ENCODE measurements at places on chromosomes 11 and 22.

DNA sequence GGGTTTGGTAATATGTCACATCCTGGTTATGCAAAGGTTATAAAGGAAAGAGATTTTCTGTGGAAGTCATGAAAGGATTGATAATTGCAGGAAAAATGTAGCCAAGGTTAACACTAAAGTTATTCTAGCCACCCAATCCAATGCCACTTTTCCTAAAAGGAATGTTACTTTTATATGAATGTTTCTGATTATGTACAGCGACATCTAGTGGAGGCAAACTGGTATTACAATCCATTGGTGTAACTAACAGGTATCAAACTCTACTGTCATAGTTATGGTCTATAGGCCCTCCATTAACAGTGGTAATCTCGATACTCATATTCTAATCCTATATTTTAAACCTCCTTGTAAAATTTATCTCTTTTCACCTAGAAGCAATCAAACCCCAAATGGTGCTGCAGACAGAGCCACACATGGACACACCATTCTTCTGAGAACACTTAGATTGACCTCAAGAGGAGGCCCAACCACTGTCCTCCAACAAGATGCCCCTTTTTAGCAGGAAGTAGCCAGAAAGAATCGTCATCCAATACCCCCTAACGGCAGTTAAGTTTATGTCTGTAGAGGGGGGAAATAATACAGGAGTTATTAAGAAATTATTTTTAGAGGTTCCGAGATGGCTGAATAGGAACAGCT, 74.9 kb upstream of the RAG2 start:
- no peak for DNase-seq

GRCh38 chr11:12271241-12271640, 106.1 kb upstream of the PARVA start:
- DNase-seq = no peak

GRCh38 chr11:67113231-67113721, 5.8 kb upstream of the KDM2A start:
- DNase-seq = no peak

DNA sequence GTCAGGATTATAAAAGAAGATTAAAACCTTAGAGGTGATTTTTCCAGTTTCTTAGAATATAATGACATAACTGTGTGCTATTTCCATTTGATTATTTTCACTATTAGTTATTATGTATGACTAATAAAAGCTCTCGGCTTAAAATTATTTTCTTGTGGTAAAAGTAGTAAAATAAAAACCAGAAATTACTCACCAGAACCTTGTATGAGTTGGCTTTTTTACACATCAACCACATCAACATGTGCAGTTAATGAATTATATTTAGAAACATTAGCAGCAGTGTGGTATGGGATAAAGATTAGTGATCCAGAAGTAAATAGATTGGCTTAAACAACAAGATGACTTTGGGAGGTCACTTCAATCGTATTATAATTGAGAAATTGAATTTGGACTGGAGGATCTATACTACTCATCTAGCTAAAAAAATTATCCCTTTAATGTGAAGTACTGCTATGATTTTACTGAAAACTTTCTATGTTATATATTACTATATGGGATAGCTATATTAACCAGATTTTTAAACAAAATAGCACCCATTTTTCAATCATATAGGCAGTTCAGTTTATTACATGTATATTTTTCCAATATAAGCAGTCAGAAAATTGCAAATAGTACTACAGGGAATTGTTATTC, 2.8 kb upstream of the BCO2 start:
- no peak for DNase-seq
